NCI-H774 (cell line): ENCODE measurements at places on chromosomes 7 and 10.

DNA sequence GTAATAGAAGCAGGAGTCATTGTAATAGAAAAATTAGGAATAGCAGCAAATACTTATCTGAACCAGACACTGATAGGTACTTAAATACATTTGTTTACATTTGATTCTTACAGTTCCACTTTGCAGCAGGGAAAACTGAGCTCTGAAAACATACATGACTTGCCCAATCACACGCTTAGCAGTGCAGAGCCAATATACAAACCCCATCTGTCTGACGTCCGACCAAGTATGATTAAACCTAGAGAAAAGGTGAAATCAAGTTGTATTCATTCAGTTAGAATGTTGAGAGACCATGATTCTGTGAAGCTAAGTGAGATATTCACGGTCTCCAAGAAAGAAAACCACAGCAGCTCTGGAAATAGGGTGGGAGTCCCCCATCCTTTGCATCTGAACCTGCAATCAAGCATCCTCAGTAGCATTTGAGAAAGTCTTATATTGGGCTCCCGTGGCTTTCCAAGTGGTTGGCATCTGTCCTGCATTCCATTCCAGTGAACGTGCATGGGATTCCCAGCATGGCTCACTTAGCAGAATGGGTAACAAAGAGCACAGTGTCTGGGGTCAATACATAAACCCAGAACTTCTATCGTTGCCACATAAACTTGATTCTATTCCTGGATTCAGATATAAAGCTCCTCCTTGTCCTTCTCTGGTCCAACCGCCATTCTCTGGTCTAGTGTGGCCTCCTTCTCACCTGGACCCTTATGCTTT is 148.7 kb upstream of the RSU1 start:
- DNase-seq = no peak

DNA sequence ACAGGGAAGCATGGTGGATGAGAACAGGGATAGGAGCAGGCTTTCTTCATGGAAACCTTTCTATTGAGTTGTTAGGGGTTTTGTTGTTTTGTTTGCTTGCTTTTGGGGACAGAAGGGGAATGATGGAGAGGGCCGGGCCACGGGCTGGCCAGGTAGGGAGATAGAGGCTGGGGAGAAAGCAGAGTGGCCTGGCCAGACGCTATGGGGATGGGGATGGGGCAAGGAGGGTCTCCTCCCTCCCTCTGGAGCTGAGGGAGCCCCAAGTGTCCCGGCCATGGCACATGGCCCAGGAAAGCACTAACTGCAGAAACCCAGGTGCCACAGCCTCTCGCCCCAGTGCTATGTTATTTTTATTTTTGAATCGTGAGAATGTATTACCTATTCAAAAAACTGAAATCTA is 10.0 kb downstream of the AOC1 start:
- no peak for DNase-seq

- no peak for DNase-seq
Observed at GRCh38 chr7:105015390-105015965, 1.5 kb downstream of the KMT2E start.

DNA sequence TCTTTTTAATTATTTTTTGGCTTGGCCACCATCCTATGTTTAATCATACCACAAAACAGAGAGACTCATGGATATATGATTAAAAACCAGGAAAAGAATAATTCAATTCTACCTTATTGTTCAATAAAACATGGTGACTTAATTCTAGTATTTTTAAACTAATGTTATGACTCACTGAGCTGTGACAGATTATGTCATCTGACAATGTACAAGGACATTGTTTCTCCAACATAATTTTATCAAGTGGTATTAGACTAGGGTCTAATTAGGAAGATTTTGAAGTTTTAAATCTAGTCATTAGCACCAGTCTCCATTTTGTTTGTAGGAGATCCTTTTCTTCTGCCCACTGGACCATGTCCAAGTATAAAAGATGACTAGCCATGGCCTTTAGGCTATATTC is 199.3 kb upstream of the MDFIC start:
- no peak for DNase-seq

DNA sequence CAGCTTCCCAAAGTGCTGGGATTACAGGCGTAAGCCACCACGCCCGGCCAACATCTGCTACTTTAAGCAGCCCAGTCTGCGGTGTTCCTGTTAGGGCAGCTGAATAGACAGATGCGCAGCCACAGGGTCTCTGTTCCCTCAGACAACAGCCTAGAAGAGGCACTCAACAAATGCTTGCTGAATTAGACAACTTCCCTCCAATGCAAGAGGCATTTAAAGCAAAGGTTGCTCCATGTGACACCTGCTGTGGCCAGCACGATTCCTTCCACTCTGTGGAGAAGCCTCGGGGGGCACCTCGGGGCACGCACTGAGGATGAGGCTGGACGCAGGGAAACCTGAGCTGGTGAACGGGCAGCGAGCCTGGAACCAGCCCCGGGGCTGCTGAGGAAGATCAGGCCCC is 237.8 kb downstream of the MAD1L1 start:
- DNase-seq = peak; percentile 61

- peak; percentile 1 for DNase-seq
Observed at GRCh38 chr10:131786756-131787605, 113.8 kb upstream of the PPP2R2D start.

GRCh38 chr10:44143556-44143955 is 241.3 kb downstream of the CXCL12 start:
- no peak for DNase-seq

DNA sequence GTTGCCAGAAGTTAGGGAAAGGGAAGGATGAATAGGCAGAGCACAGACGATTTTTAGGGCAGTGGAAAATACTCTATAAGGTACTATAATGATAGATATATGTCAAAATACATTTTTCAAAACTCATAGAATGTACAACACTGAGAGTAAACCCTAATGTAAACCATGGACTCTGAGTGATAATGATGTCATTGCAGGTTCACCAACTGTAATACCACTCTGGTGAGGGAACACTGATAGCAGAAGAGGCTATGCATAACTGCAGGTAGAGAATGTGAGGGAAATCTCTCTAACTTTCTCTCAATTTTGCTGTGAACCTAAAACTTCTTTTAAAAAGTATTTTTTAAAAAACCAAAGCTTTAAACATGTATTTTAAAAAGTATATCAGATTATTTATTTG is 22.1 kb downstream of the POT1 start:
- no peak for DNase-seq

- DNase-seq = no peak
Observed at GRCh38 chr7:43890468-43890867, 15.9 kb downstream of the URGCP start.

DNA sequence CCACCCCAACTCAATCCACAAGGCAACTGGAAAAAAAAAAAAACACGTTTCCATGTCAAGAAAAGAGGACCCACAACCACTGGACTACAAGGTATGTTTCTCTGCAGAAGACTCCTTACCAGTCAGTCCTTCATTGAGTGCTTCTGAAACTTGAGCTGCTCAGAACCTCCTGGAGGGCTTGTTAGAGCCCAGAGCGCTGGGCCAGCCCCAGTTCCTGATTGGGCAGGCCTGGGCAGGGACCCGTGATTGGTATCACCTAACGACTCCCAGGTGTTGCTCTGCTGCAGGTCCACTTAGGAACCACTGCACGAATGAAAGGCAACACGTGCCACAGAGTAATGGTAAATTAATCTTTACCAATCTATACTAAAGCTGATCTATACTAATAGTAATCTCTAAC is 473 bp upstream of the CCDC201 start:
- no peak for DNase-seq

- no peak for DNase-seq
Observed at GRCh38 chr7:82803411-82803810, 359.3 kb downstream of the PCLO start.

DNA sequence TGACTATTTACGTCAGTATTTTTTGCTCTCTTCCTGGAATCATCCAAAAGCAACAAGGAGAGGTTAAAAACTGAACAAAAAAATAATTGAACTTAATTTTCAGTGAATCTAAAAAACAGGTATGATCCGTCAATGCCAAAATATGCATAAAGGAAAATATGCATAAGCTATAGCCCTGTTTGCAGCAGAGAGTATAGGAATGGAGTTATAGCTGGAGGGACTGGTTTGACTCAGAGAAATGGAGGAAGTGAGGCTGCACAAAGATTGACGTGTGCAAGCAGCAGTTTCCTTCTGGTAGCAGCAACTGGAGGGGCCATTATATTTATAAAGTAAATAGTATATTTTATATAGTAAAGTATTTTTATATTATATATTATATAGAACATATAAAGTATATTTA is 37.1 kb downstream of the GNG11 start:
- no peak for DNase-seq

GRCh38 chr7:135560631-135561030 is 2.9 kb downstream of the NUP205 start:
- no peak for DNase-seq

DNA sequence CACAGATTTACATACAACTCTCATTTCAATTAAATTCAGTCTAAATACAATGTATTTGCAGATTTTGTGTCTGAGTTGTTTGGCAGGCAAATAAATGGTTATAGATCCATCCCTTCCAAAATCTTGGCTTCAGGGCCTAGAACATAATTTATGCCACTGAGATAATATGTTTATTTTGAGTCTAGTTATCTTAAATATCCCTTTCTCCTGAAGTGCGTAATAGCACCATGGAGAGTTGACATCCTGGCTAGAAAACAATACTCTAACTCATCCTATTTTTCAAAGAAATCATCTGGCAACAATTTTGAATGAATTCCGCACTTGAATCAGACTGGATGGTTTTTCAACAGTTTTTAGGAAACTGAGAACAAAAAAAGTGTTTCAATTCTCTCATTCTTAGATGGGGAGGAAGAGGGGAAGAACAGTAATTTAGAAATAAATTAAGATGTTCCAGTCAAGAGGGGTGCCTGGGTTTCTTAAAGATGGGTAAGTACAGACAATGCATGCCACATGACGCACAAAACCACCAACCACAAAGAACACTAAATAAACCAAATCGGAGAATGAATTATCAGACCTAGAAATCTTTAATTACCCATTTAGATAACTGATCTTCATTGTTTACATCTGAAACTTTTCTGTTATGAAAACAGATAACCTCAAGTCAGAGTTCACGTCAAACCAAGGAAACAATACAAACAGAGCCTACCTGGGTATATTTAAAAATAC is 228.7 kb upstream of the PTN start:
- no peak for DNase-seq

DNA sequence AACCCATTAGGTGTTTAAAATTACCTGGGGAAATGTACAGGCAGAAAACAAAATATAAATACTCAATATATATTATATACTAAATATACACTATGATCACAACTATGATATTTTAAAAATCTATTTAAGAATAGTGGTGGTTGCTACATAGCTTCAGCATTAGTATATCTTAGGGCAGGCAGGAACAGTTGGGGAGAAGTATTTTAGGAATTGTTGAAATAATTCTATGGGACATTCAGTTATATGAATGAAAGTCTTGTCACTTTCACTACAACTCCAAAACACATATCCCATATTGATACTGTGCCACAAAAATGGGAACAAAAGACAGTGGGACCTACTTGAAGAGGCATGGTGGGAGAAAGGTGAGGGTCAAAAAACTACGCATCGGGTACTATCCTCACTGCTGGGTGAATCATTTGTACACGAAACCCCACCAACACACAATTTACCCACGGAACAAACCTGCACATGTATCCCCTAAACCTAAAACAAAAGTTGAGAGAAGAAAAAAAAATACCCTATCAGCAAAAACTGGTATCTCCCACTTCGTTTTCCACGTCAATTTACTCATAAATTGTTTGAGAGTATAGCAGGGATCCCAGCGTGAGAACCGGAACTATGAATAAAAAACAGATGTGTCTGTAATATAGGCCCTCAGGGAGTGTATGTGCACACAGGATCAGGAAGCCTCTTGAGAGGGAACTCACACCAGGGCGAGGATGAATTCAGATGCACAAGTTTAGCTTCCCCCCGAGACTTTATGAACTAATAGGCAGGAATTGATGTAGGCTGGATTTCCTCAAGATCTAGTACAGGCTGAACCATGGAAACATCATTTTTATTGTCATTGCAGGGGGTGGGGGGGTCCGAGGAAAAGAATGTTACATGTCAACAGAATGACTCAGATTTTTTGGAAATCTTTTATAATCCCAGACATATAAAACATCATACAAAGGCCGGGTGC is 16.2 kb downstream of the SLC16A12 start:
- DNase-seq = no peak

DNA sequence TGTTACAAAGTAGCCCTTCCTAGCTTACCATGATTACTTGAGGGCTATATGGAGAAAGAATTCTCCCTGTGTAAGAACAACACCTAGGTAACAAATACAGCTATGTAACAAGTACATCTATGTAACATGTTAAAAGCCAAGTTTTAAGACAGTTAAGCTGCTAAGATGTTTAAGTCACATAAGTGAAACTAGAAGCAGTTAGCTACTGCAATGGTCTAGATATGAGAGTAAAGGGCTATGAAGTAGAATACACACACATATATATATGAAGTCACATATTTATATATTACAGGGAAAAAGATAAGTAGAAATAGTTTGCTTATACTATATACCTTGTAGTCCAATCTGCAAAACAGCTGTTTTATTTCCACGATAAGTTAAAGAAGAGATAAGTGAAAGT is 14.4 kb downstream of the POT1 start:
- DNase-seq = no peak

DNA sequence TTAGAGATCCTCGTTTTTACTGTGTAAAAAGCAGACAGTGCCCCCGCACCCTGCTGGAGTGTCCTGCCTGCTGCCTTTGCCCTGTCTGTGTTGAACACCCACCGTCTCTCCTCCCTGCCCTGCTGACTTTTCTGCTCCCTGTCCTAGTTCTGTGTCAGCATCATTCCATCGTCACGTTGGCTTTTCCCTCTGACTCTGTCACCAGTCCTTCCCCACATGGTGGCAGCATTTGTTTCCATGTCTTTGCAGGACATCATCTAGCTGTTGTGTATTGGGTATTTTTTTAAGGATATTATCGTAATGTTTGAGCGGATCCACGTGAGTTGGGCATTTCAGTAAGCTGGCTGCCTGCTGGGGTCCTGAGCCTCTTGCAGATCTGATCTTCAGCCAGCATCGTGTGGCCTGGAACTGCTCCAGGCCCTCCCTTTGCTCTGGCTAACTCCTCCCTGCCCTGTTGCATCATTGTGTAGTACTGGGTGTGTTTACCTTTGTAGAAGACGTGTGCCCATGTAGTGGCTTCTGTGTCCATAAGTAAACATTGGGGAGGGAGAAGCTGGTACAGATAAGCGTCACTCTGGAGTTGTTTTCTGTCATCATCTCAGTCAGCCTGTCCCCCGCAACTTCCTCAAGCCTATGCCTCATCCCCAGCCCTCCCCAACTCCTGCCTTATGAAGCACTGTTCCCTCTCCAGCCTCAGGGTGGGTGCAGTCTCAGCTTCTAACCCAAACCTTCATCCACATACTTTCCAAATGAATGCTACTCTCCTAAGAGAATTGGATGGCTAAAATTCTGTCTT is 44.3 kb downstream of the TRRAP start:
- peak; percentile 28 for DNase-seq

- DNase-seq = no peak
Observed at GRCh38 chr7:2171855-2172254, 60.9 kb downstream of the MAD1L1 start.

DNA sequence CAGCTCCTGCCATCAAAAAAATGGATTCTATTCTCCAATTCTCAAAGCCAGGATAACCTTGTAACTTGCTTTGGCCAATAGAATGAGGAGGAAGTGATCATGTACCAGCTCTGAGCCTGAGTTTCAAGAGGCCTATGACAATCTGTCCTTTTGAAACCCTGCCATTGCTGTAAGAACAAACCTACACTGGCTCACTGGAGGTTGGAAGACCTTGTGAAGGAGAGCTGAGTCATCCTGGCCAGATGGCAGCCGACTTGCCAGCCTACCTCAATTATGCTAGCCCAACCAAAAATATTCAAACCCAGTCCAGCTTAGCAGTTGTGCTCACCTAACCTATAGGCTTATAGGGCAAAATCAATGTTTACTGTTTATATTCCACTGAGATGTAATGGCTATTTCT is 93.0 kb downstream of the HGF start:
- no peak for DNase-seq
